Stimulated activated CD8-positive, alpha-beta memory T cell treated with anti-CD3 and anti-CD28 coated beads, Interleukin-2, amount 100 ng/mL, for 1 hour (primary cell): ENCODE measurements at places on chromosomes 16 and 17.

- no peak for DNase-seq
These were observed 618.4 kb upstream of the SOX9 start for GRCh38 chr17:71502443-71502842.

GRCh38 chr17:57663326-57664070 lies 81.6 kb downstream of the CCDC182 start:
- no peak for DNase-seq

GRCh38 chr17:55163408-55163807 lies 101.4 kb upstream of the HLF start:
- no peak for DNase-seq

GRCh38 chr16:20385844-20386832 lies 18.4 kb downstream of the PDILT start:
- peak; percentile 11 for DNase-seq

- no peak for DNase-seq
These were observed 9.0 kb downstream of the LRRC37B start for GRCh38 chr17:32016231-32016630.

DNA sequence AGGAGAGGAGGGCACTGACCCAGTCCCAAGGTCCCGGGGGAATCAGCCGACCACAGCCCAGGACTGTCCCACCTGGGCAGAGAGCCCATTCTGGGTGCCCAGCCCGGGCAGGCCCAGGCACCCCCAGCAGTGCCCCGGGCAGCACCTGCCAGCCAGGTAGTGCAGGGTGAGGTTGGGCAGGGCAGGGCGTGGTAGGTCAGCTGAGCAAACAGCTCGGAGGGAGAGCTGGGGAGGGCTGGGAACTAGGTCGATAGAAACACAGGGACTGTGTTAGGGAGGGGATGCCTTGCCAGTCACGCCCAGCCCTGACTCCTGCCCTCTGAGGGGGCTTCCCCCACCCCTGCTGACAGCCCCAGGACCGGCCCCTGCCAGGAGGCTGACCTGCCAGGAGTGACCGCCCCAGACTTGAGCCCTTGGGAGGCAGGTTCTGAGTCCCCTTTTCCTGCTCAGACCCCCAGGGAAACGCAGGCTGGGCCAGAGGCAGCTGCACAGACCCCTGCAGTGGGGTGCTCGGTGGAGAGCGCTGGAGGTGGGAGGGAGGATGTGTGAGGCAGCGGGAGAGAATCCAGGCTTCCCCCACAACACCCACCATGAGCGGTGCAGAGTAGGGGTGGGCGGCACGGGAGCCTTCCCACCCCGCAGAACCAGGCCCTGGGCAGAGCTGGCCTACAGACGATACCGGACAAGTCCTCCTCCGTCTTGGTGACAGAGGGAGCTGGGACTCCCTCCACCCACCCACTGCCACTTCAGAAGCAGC lies 4.7 kb downstream of the HS3ST6 start:
- DNase-seq, result no peak
